Neural crest cell (in vitro differentiated cells): ENCODE measurements at places on chromosomes 4 and X. TPM values are rescaled to one million over a fixed set of nuclear protein-coding genes. Genes with fewer than 3 reads are reported as not detected.
A peak's percentile ranks its signal among the peaks of the same experiment; 100 is the strongest.

- H3K27ac ChIP-seq, result peak overlapping the region; percentile 97
- peaks cover 2% of the 10 kb centered on the region for H3K27me3 ChIP-seq
- H3K4me1 ChIP-seq, result peaks cover 34% of the 10 kb centered on the region
- peaks cover 3% of the 10 kb centered on the region for H3K36me3 ChIP-seq
These were observed 771 bp upstream of the RBPJ start for GRCh38 chr4:26319949-26320537.

GRCh38 chr4:145954924-145955339 lies 16.3 kb upstream of the ZNF827 start:
- H3K4me1 ChIP-seq, result no peaks in the 10 kb centered on the region
- no peak overlapping the region for H3K4me3 ChIP-seq
- no peak for DNase-seq
- H3K27ac ChIP-seq, result no peak overlapping the region
- H3K36me3 ChIP-seq, result no peaks in the 10 kb centered on the region

DNA sequence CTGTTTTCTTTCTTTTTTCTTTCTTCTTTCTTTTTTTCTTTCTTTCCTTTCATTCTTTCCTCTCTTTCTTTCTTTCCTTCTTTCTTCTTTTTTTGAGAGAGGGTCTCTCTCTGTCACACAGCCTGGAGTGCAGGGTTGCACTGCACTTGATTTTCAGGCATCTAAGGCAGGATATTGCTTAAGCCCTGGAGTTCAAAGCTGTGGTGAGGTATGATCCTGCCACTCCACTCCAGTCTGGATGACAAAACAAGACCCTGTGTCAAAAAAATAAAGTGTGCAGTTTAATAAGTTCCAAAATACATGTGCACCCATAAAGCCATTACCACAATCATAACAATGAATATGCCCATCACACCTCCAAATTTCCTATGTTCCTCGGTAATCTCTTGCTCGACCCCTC lies 10.6 kb upstream of the ZNF718 start:
- peaks cover 12% of the 10 kb centered on the region for H3K27me3 ChIP-seq
- no peak overlapping the region for H3K4me3 ChIP-seq
- H3K36me3 ChIP-seq, result peaks cover 12% of the 10 kb centered on the region

- H3K27me3 ChIP-seq, result peaks cover 9% of the 10 kb centered on the region
- DNase-seq, result no peak
- no peak overlapping the region for H3K27ac ChIP-seq
- H3K4me1 ChIP-seq, result peaks cover 9% of the 10 kb centered on the region
These were observed 128.8 kb upstream of the NKX1-1 start for GRCh38 chr4:1534876-1535526.

Gene S100G
- not detected in 2 replicates for total RNA-seq

GRCh38 chrX:41542135-41542534 lies 95.0 kb downstream of the NYX start:
- H3K27me3 ChIP-seq, result no peaks in the 10 kb centered on the region
- no peaks in the 10 kb centered on the region for H3K4me1 ChIP-seq
- peaks cover 3% of the 10 kb centered on the region for H3K36me3 ChIP-seq
- no peak for DNase-seq

- no peaks in the 10 kb centered on the region for H3K27me3 ChIP-seq
- H3K36me3 ChIP-seq, result no peaks in the 10 kb centered on the region
These were observed 39.2 kb downstream of the MTHFD2L start for GRCh38 chr4:74197080-74197479.

DNA sequence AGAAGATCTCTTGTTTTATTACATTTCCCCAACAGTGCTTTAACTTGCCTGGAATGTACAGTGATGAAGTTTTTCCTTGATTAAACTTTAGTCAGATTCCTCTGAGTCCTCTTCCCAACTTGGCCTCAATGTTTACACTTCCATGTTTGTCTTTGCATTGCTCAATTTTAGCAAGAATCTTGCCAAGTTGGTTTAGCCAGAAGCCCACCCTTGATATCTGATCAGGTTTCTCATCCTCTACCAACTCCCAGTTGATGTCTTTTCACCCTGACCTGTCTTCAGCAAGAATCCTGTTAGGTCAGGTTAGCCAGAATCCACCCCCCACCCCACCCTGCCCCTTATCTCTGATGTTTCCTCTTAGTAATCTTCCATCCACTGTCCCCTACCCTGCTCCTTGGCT lies 120.9 kb downstream of the MBNL3 start:
- H3K4me1 ChIP-seq, result no peaks in the 10 kb centered on the region
- no peak for DNase-seq
- H3K4me3 ChIP-seq, result no peak overlapping the region
- no peak overlapping the region for H3K27ac ChIP-seq

DNA sequence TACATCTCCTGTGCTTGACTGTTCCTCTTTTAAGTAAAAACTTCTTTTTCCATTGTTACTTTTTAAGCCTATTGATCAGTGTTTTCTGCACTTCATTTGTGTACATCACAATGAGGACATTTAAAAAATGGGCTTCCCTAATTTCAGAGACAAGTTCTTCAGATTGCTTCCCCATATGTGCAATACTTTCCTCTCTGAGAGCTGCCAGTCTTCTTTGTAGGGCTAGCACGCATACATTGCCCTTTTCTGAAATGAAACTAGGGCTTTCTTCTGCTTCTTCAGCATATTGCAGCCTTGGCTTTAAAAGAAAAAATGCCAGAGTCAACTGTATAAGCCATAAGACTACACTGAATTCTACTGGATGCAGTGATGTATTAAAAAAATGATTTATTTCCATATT lies 37.8 kb downstream of the FAT4 start:
- DNase-seq, result no peak
- H3K4me1 ChIP-seq, result peaks cover 41% of the 10 kb centered on the region
- no peak overlapping the region for H3K4me3 ChIP-seq
- no peaks in the 10 kb centered on the region for H3K36me3 ChIP-seq
- no peaks in the 10 kb centered on the region for H3K27me3 ChIP-seq

DNA sequence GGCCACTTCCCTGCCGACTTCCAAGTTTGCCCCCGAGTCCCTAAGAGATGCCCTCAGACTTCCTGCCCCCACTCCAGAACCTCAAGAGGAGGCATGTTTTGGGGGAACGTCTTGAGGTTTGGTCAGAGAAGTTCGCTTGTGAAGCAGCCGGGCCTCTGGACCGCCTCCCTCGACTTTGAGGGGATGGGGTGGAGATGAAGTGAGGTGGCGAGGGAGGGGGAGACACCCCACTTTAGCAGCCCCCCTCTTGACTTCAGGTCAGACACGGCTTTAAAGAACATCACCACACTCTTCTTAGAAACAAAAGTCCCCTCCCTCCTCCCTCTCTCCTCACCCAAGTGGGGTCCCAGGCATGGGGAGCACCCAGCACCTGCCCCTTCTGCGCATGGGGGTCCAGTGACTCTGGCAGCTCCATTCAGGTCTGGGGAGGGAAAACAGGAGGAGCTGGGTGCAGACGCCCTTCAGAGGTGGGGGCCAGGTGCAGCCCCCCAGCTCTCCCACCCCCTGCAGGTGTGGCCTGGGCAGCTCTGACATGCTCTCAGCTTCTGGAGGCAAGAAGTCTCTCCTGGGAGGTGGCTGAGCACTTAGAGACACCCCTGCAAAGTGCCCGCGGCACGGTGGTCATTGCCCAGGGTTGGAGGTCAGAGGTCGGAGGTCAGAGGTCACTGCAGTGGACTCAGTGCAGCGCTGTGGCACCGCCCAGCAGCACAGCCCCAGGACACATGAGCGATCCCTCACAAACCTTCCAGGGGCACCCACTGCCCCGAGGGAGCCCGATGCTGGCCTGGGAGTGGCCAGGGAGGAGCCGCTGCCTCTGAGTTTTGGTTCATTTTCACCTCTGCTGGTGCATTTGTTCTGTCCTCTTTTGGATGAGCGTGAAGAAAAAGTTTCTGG lies 108.8 kb downstream of the CPZ start:
- no peak for DNase-seq
- H3K4me3 ChIP-seq, result no peak overlapping the region
- no peaks in the 10 kb centered on the region for H3K36me3 ChIP-seq
- peaks cover 96% of the 10 kb centered on the region for H3K27me3 ChIP-seq
- H3K27ac ChIP-seq, result no peak overlapping the region

Gene CCDC149
- 9.2 and 11.9 TPM in 2 replicates for total RNA-seq

DNA sequence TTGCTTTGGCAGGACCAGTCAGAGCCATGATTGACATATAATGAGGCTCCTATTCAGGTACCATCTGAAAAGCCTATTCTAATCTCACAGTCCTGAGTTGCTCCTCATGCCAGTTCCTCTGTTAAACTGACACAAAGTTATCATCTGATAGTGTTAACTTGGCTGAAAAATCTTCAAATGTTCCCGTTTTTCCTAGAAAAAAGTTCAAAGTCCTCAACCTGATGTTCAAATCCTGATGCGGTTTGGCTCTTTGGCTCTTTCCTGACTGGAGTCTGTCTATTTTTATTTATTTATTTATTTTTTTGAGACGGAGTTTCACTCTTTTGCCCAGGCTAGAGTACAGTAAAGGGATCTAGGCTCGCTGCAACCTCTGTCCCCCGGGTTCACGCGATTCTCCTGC lies 244.2 kb downstream of the ANKRD50 start:
- DNase-seq, result no peak
- no peak overlapping the region for H3K27ac ChIP-seq
- no peaks in the 10 kb centered on the region for H3K4me1 ChIP-seq
- no peaks in the 10 kb centered on the region for H3K27me3 ChIP-seq

DNA sequence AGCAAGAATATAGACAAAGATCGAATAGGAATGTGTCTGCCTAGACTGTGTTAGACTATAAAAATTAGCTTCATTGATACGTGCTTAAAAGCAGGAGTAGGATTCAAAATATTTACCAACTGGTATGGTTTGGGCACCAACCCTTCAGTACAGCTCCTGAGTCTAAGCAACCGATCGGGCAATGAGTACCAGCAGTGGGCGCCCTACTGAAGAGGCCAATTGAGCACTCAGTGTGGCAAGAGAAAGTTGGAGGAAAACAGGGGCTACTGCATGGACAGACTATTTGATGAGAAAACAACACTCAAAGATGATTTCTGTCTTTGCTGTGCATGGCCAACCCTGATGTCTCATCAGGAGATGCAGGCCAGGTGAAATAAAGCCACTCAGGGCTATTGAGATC lies 176.0 kb upstream of the NWD2 start:
- no peaks in the 10 kb centered on the region for H3K27me3 ChIP-seq
- H3K27ac ChIP-seq, result no peak overlapping the region
- H3K4me3 ChIP-seq, result no peak overlapping the region
- H3K4me1 ChIP-seq, result no peaks in the 10 kb centered on the region

Gene IL15
- total RNA-seq, result not detected in 2 replicates

- no peaks in the 10 kb centered on the region for H3K36me3 ChIP-seq
- H3K4me1 ChIP-seq, result no peaks in the 10 kb centered on the region
- no peak overlapping the region for H3K27ac ChIP-seq
- no peak for DNase-seq
- no peak overlapping the region for H3K4me3 ChIP-seq
- H3K27me3 ChIP-seq, result no peaks in the 10 kb centered on the region
These were observed 451.1 kb downstream of the ARAP2 start for GRCh38 chr4:35793045-35793722.

Gene SOX3
- total RNA-seq, result 201 and 205 TPM in 2 replicates

Gene CFAP47
- 0.75 and 0.93 TPM in 2 replicates for total RNA-seq

Gene MAGEA3
- total RNA-seq, result not detected in 2 replicates

GRCh38 chr4:45082101-45082500 lies 355.7 kb upstream of the GNPDA2 start:
- no peak overlapping the region for H3K27ac ChIP-seq
- H3K4me3 ChIP-seq, result no peak overlapping the region
- no peak for DNase-seq
- peaks cover 6% of the 10 kb centered on the region for H3K4me1 ChIP-seq
- no peaks in the 10 kb centered on the region for H3K36me3 ChIP-seq

GRCh38 chr4:158821228-158821971 lies 52.6 kb downstream of the FNIP2 start:
- H3K36me3 ChIP-seq, result no peaks in the 10 kb centered on the region
- no peak overlapping the region for H3K4me3 ChIP-seq
- H3K27ac ChIP-seq, result no peak overlapping the region
- DNase-seq, result no peak
- H3K4me1 ChIP-seq, result peaks cover 11% of the 10 kb centered on the region

GRCh38 chr4:2802618-2803531 lies 10.0 kb downstream of the SH3BP2 start:
- H3K36me3 ChIP-seq, result no peaks in the 10 kb centered on the region
- H3K4me3 ChIP-seq, result no peak overlapping the region
- no peaks in the 10 kb centered on the region for H3K27me3 ChIP-seq
- peaks cover 21% of the 10 kb centered on the region for H3K4me1 ChIP-seq
- DNase-seq, result no peak

Gene SPANXN3
- total RNA-seq, result not detected in 2 replicates

Gene GASK1B
- 8.7 and 8.8 TPM in 2 replicates for total RNA-seq

DNA sequence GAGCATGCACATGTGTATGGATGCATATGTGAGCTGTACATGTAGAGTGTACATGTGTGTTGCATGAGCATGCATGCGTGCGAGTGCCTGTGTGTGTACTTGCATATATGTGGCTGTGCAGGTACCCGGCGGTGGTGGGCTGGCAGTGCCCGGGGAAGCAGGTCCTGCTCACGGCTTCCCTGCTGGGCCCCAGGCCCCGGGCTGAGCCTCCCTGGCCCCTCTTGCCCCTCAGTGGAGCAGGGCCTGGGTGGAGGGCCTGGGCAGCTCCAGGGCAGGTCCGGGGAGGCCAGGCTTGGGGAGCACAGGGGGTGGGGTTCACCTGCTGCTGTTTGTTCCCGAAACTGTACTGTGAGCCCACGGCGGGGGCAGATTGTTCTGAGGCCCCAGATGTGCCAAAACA lies 9.4 kb downstream of the NAT8L start:
- H3K4me1 ChIP-seq, result peaks cover 25% of the 10 kb centered on the region
- no peaks in the 10 kb centered on the region for H3K36me3 ChIP-seq
- peak overlapping the region; percentile 35 for H3K4me3 ChIP-seq
- H3K27me3 ChIP-seq, result no peaks in the 10 kb centered on the region
- DNase-seq, result no peak

- no peak overlapping the region for H3K27ac ChIP-seq
- no peaks in the 10 kb centered on the region for H3K36me3 ChIP-seq
- no peak for DNase-seq
- no peak overlapping the region for H3K4me3 ChIP-seq
- no peaks in the 10 kb centered on the region for H3K4me1 ChIP-seq
These were observed 1283.4 kb downstream of the PCDH7 start for GRCh38 chr4:32003548-32003947.

Gene MYOZ2
- not detected in 2 replicates for total RNA-seq

Gene SPANXB1
- total RNA-seq, result not detected in 2 replicates

- peaks cover 6% of the 10 kb centered on the region for H3K4me1 ChIP-seq
- H3K36me3 ChIP-seq, result peaks cover 2% of the 10 kb centered on the region
- DNase-seq, result no peak
- no peaks in the 10 kb centered on the region for H3K27me3 ChIP-seq
These were observed 53.0 kb downstream of the COQ2 start for GRCh38 chr4:83231620-83232076.

Gene PTTG2
- total RNA-seq, result not detected in 2 replicates

GRCh38 chr4:122914292-122914904 lies 8.0 kb downstream of the NUDT6 start:
- no peak overlapping the region for H3K4me3 ChIP-seq
- H3K27me3 ChIP-seq, result no peaks in the 10 kb centered on the region
- no peak overlapping the region for H3K27ac ChIP-seq
- H3K4me1 ChIP-seq, result peaks cover 12% of the 10 kb centered on the region
- H3K36me3 ChIP-seq, result no peaks in the 10 kb centered on the region
